ENCODE measurements at places on chromosomes 1 and 21. TPM values are rescaled to one million over a fixed set of nuclear protein-coding genes. Genes with fewer than 3 reads are reported as not detected.

The LCE1F gene
- not detected for total RNA-seq

The SPRR3 gene
- total RNA-seq = 8.7 TPM

The OR2L3 gene
- 3.6 TPM for total RNA-seq

The AMIGO1 gene
- 7.9 TPM for total RNA-seq

The CFAP107 gene
- not detected for total RNA-seq

The FCER1A gene
- total RNA-seq = 2.9 TPM

The SERPINC1 gene
- total RNA-seq = not detected

The LEMD1 gene
- not detected for total RNA-seq

The SELL gene
- 3.1 TPM for total RNA-seq

The PCSK9 gene
- 2.6 TPM for total RNA-seq

The OR6K3 gene
- total RNA-seq = 6.3 TPM

- no peak for DNase-seq
Observed at GRCh38 chr21:42387164-42387563, 8.7 kb downstream of the TMPRSS3 start.

GRCh38 chr1:230291731-230292620 is 134.2 kb downstream of the PGBD5 start:
- no peak for DNase-seq

- DNase-seq = no peak
Observed at GRCh38 chr1:17198476-17199258, 6.3 kb upstream of the PADI1 start.

- DNase-seq = no peak
Observed at GRCh38 chr1:18409609-18410237, 71.0 kb upstream of the KLHDC7A start.

DNA sequence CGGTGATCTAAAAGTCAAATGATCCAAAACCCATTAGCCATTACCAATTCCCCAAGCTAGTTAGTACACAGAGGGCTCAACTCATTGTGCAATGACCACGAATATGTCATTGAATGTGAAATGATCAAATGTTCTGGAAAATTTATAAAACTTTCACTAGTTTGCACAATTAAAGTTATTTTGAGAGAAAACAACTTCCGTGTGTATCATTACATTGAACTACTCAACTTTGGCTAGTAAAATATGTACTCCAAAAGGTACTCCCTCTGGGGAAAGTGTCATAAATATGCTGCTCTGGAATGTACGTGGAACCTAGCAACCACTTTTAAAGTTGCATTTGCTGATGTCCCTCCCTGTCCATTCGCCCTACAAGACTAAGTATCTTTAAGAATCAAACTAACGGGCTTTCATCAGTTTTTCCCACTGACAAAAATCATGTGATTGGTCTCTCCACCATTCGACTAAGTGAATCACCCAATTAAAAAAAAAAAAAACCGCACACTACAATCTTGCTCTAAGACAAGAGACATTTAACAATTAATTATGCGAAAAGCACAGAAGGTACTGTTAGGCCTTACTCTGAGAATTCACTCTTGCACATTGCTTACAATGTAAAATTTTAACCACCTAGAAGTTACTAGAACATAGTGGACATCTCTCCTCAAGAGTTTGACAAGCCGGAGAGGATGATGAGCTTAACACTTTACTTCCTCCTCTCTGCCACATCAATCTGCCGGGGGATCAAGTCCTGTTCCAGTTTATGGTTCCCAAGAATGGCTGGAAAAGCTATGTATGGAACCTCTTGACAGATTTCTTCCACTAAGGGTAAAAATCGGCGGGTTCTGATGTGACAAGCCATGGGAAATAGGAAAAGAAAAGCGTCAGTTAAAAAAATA is 1.2 kb downstream of the ACBD3 start:
- DNase-seq = peak; percentile 18

GRCh38 chr1:174999936-175000696 is at the start of gene CACYBP:
CACYBP (plus strand) TSS chr1:174999947; CDS start chr1:175000181, 234 bp downstream.
- DNase-seq = peak; percentile 41

GRCh38 chr1:92840600-92840999 is 8.8 kb downstream of the RPL5 start:
- no peak for DNase-seq

GRCh38 chr1:62891956-62892562 is 108.1 kb downstream of the ATG4C start:
- DNase-seq = no peak

- DNase-seq = no peak
Observed at GRCh38 chr1:157000686-157001085, 44.9 kb downstream of the ARHGEF11 start.

DNA sequence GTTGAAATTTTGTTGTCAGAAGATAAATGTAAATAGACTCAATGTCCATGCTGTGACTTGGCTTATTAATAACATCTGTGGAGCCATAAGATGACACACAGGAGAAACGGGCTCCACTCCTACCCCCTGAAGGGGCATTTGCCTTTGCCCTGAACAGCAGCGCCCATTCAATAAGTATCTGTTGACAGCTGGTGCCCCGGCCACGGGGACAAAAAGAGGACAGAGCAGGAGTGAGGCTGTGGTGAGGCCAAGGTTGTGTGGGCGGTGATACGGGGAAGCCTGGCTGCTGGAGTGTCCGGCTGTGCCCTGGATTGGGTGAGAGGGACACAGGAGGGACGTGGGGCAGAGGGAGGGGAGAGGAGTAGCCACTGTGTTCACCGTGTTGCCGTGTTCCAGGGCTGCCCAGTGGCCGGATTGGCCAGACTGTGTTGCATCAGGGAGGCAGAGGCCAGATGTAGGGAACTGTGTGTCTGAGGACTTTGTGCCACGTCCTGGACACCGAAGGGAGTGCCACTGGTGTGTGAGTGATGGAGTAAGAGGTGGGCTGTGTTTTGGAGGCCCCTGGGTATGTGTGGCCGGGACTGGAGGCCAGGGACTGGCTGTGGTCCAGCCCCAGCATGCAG is 15.1 kb downstream of the PRMT2 start:
- no peak for DNase-seq

DNA sequence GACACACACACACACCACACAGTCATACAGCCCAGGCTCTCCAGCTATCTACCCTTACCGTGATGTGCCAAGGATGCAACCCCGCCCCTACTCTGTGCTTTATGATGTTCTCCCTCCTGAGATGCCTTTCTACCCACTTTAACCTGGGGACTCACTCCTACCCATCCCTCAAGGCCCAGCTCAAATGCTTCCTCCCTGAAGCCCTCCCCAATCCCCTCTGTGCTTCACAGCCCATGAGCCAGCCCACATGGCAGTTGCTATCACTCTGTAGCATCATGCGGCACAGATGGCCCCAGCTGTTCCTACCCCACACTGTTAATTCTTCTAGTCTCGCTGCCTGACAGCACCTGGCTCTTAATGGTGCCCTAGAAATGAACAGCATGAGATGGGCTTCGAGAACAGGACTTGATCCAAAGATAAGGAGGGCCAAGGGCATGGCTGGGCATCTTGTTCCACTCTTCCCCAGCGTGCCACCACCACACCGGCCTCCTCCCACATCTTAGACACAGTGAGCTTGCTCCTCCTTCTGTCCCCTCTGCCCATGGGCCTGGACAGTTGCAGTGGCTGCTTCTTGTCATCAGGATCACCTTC is 109.8 kb downstream of the GLIS1 start:
- no peak for DNase-seq

- DNase-seq = no peak
Observed at GRCh38 chr1:3851292-3851691, 5.7 kb downstream of the CEP104 start.

- no peak for DNase-seq
Observed at GRCh38 chr1:30123896-30124295, 599.5 kb downstream of the MATN1 start.

DNA sequence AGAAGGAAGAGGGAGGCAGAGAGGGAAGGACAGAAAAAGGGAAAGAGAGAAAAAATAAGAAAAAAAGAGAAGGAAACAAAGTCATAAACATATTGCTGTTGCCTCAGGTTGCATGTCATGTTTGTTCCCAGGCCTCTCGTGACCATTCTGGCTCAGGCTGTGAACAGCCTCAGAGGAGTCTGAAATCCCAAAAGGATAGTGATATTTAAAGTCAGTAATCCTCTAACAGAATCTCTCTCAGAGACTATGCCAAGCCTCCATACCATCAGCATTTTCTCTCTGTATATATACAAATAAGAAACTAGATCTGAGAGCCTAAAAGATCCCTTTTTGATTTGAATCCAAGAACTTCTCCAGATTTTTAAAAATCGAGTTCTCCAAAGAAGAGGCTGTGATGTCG is 35.2 kb downstream of the GORAB start:
- DNase-seq = peak; percentile 84

- DNase-seq = no peak
Observed at GRCh38 chr1:15476927-15477326, 1.0 kb downstream of the CELA2B start.

DNA sequence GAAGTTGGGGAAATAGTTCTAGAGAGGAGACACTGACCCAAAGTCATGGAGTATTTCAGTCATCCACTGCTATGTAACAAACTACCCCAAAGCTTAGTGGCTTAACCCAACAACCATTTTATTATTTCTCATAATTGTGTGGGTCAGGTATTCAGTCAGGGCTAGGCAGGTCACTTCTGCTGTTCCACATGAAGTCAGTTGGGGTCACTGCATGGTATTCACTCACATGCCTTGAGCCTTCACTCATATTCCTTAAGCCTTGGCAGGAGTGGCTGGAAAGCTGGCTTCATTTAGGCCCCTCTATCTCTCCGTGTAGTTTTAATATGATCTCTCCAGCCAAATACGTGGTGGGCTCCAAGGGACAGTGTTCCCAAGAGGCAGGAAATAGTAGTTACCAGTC is 17.5 kb upstream of the RNF11 start:
- DNase-seq = no peak

DNA sequence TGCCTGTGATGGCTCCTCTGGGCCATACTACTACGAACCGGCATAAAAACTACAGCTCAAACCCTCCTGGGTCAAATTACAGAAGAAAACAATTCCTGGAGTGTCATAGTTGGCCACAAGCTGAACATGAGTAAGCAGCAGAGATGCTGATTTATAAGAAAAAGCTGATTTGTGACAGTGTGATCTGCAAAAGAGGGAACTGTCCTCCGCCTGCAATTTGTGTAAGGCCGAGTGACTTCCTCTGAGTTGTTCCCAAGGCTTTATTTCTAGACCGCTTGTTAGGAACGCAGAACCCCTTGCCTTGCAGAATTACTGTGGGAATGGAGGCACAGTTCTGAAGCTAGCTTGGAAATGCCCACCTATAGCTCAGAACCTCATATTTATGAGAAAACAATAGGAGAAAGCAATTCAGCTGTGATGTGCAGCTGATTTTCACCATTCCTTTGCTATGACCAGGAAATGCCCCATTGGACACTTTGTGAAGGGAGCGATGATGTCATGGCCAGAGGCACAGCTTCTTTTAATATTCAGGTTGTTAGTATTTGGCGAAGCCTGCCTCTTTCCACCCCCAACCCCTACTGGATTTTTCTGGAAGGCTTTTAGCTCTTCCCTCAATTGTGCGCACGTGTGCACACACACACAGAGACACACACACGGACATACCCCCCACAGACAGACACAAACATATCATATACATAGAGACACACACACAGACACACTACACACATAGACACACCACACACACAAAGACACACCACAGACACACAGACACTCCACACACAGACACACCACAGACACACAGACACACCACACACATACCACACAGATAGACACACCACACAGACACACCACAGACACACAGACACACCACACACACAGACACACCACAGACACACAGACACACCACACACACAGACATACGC is 47.6 kb downstream of the IER5 start:
- DNase-seq = peak; percentile 67

GRCh38 chr1:104266612-104267011 is 516.9 kb downstream of the AMY1C start:
- no peak for DNase-seq

DNA sequence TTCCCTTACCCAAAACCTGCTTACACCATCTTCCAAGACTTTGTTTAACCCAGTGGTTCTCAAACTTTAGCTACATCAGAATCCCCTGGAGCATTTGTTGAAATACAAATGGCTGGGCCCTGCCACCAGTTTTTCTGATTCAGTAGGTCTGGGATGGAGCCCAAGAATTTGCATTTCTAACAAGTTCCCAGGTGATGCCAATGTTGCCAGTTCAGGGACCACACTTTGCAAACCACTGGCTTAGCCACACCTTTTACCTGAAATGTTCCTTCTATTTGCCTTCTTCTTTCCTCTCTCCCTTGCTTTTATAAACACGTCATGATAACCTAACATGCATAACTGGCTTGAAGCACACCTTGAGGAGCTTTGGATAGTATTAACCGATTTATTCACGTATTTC is 16.1 kb upstream of the FCAMR start:
- no peak for DNase-seq

- no peak for DNase-seq
Observed at GRCh38 chr1:60184521-60184920, 111.0 kb upstream of the C1orf87 start.

DNA sequence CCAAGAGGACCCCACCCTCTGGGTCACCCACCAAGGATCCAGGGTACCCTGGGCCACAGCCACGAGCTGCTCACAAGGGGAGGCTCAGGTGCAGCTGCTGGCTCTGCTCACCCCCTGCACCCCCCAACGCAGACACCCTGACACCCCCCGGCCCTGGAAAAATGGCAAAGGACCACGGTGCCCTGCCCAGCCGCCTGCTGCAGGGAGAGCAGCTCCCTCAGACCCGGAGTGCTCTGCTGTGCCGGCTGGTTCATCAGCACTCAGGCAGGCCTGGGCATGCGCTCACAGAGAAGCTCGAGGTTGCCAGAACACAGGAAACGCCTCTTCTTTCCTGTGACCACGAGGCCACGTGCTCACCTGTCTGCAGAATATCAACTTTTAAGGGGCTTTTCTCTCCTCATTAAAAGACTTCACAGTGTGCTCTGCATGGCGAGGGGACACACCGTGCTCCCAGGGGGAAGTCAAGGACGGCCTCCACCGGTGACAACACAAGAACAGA is 4.3 kb upstream of the C1QTNF12 start:
- no peak for DNase-seq

DNA sequence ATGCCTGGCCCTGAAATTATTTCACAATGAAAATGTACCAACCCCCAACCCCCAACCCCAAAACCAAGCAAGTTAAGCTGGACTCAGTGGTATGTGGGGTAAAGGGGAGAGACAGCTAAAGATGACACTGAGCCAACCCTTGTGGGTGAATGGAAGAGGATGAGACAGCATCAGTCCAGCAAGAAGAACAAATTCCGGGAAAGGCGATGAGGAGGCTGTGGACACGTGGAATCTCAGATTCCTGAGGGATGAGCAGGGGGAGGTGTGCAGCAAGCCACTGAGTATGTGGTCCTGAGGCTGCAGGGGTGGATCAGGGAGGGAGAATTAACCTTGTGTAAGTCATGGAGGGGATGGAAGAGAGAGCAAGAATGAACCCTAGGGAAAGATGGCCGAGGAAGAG is 14.4 kb upstream of the ZNF362 start:
- DNase-seq = no peak

GRCh38 chr1:113388621-113389358 is 1.5 kb upstream of the MAGI3 start:
- peak; percentile 43 for DNase-seq

- no peak for DNase-seq
Observed at GRCh38 chr1:31812158-31812829, 3.5 kb downstream of the SPOCD1 start.

- DNase-seq = peak; percentile 34
Observed at GRCh38 chr1:236027104-236027503, 37.8 kb downstream of the NID1 start.

- no peak for DNase-seq
Observed at GRCh38 chr1:55792870-55793269, 577.7 kb upstream of the USP24 start.
